Type B pancreatic cell (in vitro differentiated cells): ENCODE measurements at places on chromosomes 3 and 15. TPM values are rescaled to one million over a fixed set of nuclear protein-coding genes. Genes with fewer than 3 reads are reported as not detected.

GRK7 gene
- 0.10 TPM in 1 of 2 replicates, not detected in the other for total RNA-seq

FAM107A gene
- total RNA-seq: 2.9 and 4.5 TPM in 2 replicates

DPPA4 gene
- 1.5 and 14.9 TPM in 2 replicates for total RNA-seq

EFHB gene
- 0.71 and 1.8 TPM in 2 replicates for total RNA-seq

MESP2 gene
- total RNA-seq: not detected in 2 replicates
